ENCODE measurements at places on chromosomes 5 and 9.
A peak's percentile ranks its signal among the peaks of the same experiment; 100 is the strongest.

- DNase-seq, result peak; percentile 52
These were observed 723 bp downstream of the PPP1R26 start for GRCh38 chr9:135480071-135480939.

DNA sequence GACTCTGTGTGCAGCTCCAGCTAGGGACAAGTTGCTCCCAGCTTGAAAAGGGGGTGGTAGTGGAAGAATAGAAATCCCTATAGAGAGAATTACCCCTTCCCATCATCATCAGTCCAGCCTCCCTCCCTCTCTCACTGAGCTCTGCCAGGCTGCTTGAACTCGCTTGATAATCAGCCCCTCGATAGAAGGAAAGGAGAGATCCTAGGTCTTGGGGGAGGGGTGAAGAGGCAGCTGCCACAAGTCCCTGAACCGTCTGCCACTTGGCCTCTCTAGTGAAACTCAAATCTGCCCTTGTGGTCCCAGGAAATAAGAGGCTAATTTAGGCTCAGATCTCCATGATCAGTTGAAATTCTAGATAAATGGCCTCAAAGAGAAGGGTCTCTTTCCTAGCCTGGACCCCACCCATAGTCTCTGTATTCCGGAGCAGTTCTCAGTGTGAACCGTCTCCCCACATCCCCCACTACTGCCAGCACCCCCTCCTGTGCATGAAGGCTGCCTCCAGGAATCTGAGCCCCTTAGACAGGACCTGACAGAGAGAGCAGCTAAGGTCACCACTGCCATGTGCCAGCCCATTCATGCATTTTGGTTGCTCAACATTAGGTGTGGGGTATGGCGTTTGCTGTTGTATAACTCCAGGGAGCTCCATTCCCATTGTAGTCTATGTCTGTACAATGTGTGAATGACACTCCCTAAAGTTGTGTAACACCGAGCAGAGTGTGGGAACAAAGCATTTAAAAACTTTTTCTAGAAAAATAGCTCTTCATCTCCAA is 5.5 kb downstream of the DNAJB5 start:
- DNase-seq, result no peak

DNA sequence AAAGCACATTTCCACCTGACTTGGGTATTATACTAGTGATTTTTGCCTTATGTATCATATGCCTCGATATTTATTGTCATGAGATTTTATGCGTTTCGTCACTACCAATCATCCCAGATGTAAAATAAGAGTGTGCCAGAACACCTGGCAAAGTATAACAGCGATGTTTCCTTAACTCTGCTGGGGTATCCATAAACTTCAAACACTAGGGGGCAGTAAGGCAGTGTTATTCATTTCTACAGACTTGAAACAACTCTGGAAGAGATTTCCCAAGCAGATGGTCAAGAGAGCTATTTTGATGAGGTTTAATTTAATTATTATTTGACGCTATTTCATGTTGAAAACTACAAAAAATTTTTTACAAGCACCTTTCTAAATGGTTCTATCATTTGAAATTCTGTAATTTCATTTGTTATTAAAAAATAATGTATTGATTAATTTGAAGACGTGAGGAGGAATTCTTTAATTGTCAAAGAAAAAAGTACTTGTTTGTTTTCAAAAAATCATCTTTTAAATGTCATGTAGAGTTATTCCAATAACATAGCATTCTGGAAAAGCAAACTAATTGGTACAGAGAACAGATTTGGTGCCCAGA is 388.5 kb upstream of the CTNND2 start:
- peak; percentile 88 for DNase-seq

- no peak for DNase-seq
These were observed 20.2 kb downstream of the PBX3 start for GRCh38 chr9:125767349-125767748.

- no peak for DNase-seq
These were observed 1.2 kb upstream of the AJM1 start for GRCh38 chr9:136840877-136841645.

DNA sequence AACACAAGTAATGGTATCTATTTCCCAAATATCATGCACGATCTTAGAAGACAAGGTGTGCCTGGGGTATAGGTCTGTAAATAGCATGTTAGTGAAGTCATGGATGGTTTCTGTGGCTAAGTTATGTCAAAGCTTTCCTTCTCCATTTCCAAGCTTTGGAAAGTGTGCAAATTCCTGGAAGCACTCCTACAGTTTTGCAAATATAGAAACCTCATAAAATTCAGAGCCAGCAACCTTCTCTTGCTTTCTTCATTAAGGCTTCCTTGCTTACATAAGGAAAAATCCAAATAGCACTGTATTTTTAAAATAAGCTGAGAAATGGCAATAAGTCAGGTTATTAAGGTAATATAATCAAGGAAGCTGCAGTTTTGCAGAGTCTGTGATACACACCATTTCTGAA is 134.6 kb upstream of the DPYSL3 start:
- no peak for DNase-seq

DNA sequence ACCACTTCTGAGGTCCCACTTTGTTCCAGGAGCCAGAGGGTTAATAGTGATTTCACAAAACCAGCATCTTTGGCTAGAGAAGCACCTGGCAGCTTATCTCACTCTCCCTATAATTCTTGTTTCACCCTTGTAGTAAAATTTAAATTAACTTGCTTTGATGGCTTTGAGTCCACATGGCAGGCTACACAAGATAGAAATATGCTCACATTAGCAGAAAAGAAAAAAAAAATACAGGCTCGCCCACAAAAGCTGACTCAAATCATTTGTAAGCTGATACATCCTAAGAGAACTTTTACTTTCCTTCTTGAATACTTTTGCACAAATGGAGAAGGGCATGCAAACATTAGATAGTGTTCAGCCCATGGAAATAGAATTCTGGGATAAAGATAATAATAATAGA is 36.2 kb downstream of the TNFSF15 start:
- peak; percentile 11 for DNase-seq

- no peak for DNase-seq
These were observed 65.3 kb downstream of the FAM174A start for GRCh38 chr5:100600298-100600994.

DNA sequence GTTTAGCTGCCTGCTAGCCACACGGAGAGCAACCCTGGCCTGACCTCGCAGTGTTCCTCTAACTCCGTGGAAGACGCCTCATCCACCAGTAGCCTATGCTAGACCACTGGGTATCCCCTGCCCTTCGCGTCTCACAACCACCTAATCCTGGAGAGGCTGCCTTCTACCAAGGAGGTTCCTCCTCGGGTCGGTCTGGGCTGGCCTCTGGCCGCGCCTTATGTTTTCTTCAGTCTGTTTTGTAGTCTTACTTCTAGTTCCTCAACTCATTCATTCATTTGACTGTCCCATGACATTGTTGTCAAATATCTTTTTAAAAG is 1.6 kb upstream of the TPM2 start:
- peak; percentile 7 for DNase-seq

GRCh38 chr9:105118636-105119035 is 125.8 kb upstream of the SLC44A1 start:
- DNase-seq, result no peak

DNA sequence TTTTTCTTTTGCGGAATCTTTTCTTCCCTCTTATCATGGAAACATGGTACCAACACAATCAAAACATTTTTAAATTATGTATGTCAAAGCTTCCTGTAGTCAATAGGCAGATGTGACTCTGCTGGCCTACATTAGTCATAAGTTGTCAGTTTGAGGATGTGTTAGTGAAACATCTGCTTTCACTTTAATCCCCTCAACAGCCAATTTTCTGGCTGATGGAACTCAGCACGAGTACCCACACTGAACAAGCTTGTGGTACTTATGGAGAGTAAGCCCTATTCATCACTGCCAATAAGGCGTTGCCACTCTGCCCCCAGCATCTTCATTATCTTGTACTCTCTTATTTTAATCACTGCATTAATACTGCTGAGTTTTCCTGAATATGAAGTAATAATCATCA is 1034.4 kb downstream of the CDH9 start:
- no peak for DNase-seq

GRCh38 chr9:121975801-121976277 is 117.3 kb downstream of the TTLL11 start:
- DNase-seq, result peak; percentile 53

DNA sequence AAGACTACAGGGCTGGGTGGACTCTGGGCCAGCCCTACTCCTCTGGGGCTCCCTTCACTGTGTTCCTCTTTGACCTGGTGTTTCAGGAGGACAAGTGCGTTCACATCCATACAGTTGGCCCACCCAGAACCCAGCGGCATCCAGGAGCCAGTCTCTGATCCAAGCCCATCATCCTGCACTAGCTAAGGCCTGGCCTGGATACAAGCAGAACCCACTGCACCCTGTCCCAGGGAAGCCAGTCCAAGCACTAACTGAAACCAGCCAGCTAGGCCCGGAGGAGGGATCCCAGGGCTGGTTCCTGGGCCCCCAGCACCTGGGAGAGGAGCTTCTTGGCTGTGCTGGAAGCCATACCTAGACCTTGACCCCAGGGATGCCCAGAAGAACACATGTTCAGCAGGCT is 4.1 kb upstream of the GBGT1 start:
- no peak for DNase-seq

DNA sequence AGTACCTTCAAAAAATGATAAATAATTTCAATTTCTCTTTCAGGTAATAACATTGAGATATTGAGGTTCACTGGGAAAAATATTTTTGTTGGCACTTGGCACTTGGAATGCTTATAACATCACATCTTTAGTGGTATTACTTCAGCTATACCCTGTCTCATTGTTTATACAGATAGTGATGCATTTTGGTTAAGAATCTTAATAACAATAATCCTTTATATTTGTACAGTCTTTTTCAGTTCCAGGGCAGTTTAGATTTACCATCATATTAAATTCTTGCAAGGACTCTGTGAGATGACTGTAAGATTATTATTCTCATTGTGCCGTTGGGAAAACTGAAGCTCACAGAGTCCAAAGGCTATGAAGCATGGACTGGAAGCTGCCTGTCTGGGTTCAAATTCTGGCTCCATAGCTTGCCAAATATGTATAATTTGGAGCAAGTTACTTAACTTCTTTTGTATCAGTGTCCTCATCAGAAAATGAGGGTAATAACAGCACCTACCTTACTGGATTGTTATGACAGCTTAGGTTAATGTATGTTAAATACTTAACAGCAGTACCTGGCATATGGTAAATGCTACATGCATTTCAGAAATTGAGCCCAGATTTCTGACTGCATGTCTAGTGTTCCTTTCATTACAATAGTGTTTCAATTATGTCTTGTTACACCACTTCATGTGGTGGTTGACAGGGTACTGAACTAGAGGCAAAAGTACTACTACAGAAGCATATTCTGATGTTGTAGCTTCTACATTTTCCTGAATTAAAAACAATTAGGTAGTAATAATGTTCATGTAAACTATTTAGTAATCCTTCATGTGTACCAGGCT is 272.2 kb downstream of the PLK2 start:
- DNase-seq, result peak; percentile 27

DNA sequence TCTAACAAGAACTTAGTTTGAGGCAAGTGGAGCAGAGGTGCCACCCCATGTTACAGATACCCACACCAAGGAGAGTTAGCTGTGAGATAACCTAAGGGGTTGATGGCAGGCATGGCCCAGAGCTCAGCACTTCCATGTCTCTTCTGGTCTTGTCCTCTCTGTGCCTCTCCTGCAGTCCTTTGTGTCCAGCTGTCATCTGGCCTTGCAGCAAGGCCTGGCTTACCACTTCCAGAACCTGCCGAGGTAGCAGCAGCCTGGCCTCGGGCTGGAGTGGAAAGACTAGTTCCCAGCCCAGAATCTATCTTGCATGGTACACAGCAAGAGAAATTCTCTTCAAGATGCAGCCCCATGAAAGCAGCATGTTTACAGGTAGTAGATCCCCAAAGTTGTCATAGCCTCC is 41.5 kb downstream of the PIP5K1B start:
- no peak for DNase-seq

- no peak for DNase-seq
These were observed 32.1 kb upstream of the GLRA1 start for GRCh38 chr5:151956725-151957124.

GRCh38 chr5:11139217-11139865 is 378.3 kb upstream of the DAP start:
- peak; percentile 24 for DNase-seq

DNA sequence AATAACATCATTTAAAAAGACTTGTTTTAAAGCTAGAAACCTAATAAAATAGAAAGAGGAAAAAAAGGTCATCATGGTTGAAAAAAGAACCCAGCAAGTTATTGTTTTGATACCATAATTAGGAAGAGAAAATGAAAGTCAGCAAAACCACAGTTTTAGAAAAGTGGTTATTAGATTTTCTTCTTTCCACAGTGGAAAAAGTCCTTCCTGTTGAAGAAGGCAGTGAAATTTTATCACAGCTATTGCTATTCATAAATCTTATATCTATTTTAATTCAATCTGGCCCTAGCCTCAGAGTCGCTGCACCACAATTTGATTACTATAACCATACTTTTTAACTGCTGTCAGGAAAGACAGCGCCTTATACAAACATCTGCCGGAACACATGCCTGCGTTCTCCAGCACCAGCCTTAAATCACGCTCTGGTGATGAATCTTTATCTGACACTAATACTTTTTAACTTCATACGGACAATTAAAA is 60.3 kb downstream of the MAPKAP1 start:
- no peak for DNase-seq

DNA sequence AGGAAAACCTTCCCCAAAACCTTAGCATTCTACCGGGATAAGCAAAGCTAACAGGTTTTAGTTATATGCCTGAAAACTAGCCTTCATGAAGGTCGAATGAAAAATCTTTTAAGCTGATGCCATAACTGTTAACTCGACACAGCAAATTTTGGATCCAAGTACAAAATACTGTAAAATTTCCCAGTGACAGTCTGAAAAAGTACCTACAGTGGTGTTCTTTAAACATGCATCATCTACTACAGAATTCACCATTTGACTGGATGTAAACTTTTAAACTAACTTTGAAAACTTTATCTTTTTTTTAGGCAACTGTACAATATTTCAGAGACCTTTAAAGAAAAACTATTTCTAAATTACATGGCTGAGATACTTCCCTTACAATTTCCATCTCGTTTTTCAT is 791 bp downstream of the RAPGEF6 start:
- DNase-seq, result no peak

DNA sequence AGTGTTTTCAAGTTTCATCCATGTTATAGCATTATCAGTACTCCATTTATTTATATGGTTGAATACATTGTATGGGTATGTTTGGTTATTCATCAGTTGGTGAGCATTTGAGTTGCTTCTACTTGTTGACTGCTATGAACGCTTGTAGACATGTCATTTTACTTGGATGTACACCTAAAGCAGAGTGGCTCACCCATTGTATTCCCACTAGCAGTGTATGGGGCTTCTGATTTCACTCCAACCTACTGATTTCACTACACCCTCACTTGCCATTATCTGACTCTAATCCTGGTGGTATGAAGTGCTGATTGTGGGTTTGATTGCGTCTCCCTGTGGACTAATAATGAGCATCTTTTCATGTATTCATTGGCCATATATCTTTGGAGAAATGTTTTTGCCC is 9.5 kb downstream of the NPM1 start:
- no peak for DNase-seq

All from PC-3 (cell line).